Stimulated activated naive CD8-positive, alpha-beta T cell treated with anti-CD3 and anti-CD28 coated beads, Interleukin-15, Interleukin-2, amounts not matched to agents 100 U/mL and 50 U/mL, for 24 hours (primary cell): ENCODE measurements at places on chromosomes 16 and 17.
A peak's percentile ranks its signal among the peaks of the same experiment; 100 is the strongest.

DNA sequence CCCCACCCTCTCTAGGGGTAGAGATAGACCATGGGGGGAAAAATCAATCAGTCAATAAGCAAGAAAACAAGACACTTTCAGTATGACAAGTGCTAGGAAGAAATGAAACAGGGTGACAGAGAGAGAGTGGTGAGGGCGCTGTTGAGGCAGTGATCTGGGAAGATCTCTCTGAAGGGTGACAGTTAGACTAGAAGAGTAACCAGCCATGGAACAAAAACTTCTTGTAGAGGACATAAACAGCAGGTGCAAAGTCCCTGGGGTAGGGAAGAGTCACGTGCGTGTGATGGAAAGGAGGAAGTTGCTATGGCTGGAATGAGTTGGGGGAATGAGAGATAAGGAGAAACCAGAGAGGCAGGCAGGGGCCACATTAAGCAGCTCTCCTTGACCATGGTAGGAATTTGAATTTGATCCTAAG is 16.8 kb upstream of the EMP2 start:
- DNase-seq: no peak

GRCh38 chr16:48112600-48112999 is 43.2 kb downstream of the ABCC12 start:
- DNase-seq: no peak

- no peak for DNase-seq
These were observed 6.4 kb downstream of the USP22 start for GRCh38 chr17:21036361-21036881.

DNA sequence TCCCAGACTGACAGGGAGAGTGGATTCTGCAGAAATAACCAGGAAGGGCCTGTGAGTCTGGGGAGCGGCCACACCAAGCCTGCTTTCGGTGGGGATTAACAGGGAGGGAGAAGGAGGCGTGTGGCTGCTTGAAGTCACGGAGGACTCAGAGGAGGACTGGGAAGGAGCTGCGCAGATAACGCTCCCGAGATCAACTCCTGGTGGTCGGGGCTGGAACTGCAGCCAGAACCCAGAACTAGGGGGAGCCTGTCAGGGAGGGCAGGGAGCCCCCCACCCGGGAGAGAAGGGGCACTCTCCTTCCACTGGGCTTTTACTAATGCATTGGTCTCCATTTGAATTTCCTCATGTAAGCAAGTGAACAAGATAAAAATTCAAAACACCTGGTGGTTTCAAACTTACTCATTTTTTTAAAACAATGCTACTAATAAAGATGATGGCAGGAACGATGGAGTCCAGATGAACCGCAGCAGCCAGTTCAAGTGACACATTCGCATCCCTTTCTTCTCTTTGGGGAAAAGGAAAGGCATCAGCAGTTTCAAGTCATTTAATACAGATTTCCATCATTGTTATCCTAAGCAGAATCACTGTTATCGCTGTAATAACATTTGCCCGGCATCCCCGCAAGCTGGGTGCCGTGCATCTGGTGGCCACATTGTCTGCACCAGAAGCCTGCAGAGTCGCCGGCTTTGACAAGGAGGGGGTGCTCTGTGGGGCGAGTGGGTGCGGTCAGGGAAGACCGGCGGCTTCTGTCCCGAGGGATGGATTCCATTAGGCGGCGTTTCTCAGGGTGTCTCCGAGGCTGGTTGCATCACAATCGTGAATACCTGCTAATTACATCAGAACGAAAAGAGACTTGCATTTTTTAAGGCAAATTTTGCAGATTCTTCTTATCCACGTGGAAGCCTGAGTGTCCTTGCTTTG is 183.0 kb downstream of the FOXL1 start:
- peak; percentile 70 for DNase-seq

DNA sequence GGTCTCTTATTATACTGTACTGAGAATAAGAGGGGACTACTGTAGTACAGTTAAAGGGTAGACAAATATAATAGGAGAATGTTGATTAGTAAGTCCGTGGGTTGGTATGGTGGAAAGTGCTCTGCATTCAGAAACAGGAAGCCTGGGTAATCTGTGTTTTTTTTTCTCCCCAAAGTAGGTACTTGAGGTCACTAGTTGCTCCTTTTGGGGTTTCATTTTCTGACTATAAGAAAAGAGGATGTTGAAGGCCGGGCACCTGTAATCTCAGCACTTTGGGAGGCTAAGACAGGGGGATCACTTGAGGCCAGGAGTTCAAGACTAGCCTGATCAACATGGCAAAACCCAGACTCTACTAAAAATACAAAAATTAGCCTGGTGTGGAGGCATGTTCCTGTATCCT is 42.0 kb upstream of the MMD start:
- peak; percentile 10 for DNase-seq
